NCI-H460 (cell line): ENCODE measurements at places on chromosomes 11 and 22. TPM values are rescaled to one million over a fixed set of nuclear protein-coding genes. Genes with fewer than 3 reads are reported as not detected.

Gene OR5B21
- not detected in 2 replicates for total RNA-seq

Gene CSNK2A3
- total RNA-seq = 1.0 and 1.3 TPM in 2 replicates

Gene RRAS2
- total RNA-seq = 42.1 and 54.3 TPM in 2 replicates

Gene FGF4
- total RNA-seq = not detected in 2 replicates

Gene BAIAP2L2
- not detected in 2 replicates for total RNA-seq

Gene MS4A3
- not detected in 2 replicates for total RNA-seq

Gene WBP2NL
- total RNA-seq = 0.78 and 1.2 TPM in 2 replicates

Gene OR11H1
- not detected in 2 replicates for total RNA-seq

Gene DNHD1
- total RNA-seq = 5.6 and 5.7 TPM in 2 replicates

Gene DEUP1
- not detected in 2 replicates for total RNA-seq

Gene OR10A2
- not detected in 2 replicates for total RNA-seq

Gene TMPRSS5
- 0.15 TPM in 1 of 2 replicates, not detected in the other for total RNA-seq

Gene MYEOV
- total RNA-seq = 0.64 and 0.72 TPM in 2 replicates

GRCh38 chr11:132087148-132087547 lies 716.7 kb downstream of the NTM start:
- no peak for DNase-seq

- no peak for DNase-seq
Observed at GRCh38 chr11:3855808-3856491, 486 bp downstream of the STIM1 start.

DNA sequence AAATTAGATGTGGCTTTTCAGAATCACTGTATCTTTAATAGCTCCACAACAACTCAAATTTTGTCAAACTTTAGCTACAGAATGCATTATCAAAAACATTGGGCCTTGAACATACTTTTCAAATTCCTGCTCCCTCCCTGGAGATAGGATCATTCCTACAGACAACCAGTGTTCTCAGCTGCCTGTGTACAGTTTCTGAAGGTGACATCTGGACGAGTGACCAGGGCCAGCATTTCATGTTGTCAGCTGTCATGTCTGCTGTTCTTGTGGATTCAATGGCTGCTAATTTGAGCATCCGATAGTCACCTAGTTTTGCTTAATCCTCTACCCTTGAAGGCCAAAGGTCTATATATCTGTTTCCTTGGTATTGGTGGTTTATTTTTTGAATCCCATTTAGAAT lies 188.2 kb downstream of the DBX1 start:
- DNase-seq = no peak

DNA sequence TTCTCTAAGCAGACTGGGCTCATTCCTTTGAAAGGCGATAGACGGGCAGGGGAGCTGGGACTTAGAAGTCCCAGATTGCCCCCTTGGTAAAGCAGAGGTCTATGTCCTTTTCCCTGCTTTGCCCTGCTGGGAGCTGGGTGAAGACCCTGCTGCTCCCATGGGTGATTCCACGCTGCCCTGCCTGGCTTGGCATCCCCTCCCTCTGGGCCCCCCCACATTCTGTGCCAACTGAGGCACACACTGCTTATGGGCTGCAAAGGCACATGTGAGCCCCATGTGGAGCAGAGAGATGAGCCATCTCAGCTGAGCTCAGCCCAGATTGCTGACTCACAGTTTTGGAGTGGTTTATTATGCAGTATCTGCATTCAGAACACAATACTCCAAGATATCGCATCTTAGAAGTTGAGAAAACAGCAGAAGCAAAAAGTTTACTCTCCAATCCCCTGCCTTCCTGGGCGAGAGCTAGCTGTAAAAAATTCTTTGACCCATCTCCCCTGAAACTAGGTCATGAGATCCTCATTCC lies 127.2 kb downstream of the ST3GAL4 start:
- DNase-seq = no peak

GRCh38 chr11:14041040-14041439 lies 78.5 kb downstream of the SPON1 start:
- DNase-seq = no peak

DNA sequence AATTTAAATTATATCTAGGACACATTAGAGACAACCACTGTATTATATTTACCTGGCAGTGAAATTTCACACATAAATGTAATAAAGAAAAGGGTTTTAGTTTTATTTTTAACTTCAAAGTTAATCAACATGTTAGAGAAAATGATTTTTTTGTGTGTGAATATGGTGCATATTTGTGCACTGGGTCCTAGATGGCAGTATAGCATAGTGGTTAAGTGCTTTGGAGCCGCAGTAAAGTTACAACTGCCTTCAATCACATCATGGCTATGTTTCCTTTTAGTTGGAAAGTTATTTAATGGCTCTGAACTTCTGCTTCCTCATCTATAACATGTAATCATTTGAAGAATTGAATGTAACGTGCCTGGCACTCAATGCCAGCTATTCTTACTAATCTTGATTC lies 108.9 kb upstream of the DDI1 start:
- DNase-seq = no peak

DNA sequence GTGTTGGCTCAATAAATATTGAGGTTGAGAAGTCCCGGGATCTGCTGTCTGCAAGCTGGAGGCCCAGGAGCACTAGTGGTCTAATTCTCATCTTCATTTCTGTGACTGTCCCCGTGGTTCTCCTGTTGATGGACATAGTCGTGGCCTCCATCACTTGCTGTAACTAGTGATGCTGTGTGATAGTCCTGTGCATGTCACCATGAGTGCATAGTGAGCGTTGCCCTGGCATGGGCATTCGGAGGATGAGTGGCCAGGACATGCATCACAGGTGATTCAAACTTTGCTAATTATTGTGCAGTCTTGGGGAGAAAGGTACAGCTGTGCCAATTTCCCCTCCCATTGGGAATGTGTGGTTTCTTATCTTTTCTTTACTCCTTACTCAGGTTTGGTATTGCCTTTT lies 902.2 kb downstream of the BRD1 start:
- DNase-seq = no peak

GRCh38 chr11:102289592-102289991 lies 27.7 kb upstream of the BIRC3 start:
- DNase-seq = no peak

GRCh38 chr11:116535994-116536393 lies 236.8 kb downstream of the BUD13 start:
- DNase-seq = no peak

- DNase-seq = no peak
Observed at GRCh38 chr22:50190941-50191741, 5.4 kb downstream of the TRABD start.

GRCh38 chr11:20204681-20205080 lies 44.4 kb upstream of the DBX1 start:
- no peak for DNase-seq

- DNase-seq = peak; percentile 20
Observed at GRCh38 chr11:133082841-133083488, 449.3 kb downstream of the OPCML start.

DNA sequence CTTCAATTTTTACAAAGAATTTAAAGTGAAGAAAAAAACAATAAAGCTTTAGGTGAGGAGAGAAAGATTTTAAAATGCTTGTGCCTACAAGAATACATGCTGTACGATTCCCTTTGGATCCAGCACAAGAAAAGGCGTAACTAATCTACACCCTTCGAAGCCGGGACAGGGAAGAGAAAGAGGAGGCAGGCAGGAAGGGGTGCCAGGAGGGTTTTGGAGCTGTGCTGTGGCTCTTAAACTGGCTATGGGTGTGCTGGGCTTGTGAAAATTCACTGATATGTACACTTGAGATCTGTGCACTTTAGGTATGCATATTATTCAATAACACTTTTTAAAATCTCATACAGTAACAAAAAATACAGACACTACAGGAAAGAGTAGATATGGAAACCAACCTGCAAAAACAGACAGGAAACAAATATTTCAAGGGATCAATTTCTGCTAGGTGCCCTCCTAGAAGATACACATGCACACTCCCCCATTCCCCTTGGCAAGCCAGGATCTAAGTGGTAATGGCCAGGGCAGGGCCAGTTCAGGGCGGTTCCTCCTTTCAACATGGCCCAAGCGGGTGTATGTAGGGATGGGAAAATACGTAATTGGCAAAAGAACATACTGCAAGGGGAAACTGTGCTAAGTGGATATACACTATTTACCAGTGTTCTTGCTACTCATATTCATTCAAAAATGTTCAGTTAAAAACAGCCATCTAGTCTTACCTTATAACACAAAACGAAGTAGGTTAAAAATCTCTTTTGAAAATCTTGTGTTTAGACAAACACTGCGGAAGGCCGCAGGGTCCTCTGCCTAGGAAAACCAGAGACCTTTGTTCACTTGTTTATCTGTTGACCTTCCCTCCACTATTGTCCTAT lies 54.2 kb downstream of the PACSIN2 start:
- no peak for DNase-seq

DNA sequence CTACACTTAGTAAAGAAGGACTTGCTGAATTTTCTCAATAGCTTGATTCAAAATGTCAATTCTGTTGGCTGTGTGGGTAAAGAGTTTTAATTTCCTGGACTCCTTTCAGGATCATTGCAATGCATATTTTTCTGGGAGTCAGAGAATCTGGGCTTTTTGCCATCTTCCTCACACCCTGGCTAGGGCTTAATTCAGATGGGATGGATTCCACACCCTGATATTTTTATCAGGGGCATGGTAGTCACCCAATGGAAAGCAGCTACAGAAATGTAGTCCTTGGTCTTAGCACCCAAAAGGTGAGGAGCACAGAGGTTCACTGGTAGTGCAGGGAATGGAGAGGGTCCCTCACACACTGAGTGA lies 79.3 kb downstream of the SGSM3 start:
- DNase-seq = no peak

DNA sequence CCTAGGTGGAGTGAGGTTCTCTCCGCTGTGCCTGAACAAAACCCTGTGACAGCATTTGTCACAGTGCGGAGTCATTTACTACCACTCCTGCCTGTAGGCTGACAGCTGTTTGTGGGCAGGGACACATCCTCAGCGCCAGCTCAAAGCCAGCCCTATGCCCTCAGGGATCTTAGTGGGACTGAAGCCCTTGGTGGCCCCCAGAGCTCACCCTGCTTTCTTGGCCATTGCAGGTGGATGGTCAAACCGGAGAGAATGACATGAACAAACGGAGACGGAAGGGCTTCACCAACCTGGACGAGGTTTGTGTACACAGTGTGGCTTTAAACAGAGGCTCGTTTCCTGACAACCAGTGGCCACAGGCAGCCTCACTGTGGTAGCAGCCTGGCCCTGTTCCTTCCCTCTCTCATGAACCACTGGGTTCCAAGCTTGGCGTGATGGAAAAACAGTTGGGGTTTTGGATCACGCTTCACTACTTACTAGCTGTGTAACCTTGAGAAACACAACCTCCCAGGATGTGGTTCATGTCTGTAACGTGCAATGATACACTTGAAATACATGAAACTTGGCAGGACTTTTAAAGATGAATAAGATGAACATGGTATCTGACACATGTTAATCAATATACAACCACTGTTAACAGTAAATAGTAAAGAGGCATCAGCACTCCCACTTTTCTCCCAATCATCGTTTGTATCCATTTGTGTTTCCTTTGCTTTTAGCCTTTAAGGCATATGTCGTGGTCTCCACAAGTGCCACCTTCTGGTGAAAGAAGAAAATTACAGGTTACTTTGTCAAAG lies 125.8 kb downstream of the MICAL2 start:
- DNase-seq = peak; percentile 42

GRCh38 chr11:63906585-63906984 lies 10.4 kb downstream of the RCOR2 start:
- no peak for DNase-seq

- DNase-seq = no peak
Observed at GRCh38 chr11:66479394-66480116, 679 bp upstream of the DPP3 start.
